CD4-positive, CD25-positive, alpha-beta regulatory T cell (primary cell): ENCODE measurements at places on chromosomes 7 and 10.

GRCh38 chr10:110504111-110504735, 6.5 kb downstream of the DUSP5 start:
- DNase-seq = peak; percentile 93

DNA sequence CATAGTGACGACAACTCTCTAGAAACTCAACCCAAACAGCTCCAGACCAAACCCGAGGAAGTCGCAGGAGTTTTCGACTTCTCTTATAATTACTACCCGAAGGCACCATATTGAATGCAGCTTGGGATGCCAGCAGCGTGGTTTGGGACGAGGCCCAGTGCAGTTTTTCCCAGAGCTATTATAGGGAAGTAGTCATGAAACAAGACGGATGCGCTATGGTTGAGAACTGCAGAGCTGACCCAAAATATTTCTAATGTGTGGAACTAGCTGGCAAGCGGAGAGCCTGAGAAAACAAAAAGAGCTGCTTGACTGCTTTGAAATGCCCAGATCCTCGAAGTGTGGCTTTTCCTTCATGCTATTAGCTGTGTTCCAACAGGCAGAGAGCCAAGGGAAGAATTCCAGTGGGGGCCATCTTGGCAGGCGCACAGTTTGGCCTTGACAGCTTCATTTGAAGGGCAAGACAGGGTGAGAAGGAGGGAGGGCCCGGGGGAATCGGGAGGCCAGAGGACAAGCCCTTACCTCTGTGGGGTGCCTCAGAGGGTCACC, 122.7 kb downstream of the CUL2 start:
- no peak for DNase-seq

DNA sequence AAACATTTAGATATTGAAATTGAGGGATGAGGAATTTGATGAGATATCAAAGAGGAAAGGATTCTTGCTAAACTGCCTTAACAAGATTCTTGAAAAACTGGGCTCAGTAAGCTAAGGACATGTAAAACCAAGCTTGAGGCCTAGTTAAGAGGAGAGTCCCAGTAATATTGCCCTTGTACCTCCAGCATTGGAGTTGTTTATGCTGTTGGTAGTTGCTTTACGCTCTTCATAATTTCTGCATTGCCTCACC, 156.1 kb upstream of the TRIM24 start:
- no peak for DNase-seq

GRCh38 chr7:66255534-66256100, 50.5 kb downstream of the TPST1 start:
- DNase-seq = no peak

DNA sequence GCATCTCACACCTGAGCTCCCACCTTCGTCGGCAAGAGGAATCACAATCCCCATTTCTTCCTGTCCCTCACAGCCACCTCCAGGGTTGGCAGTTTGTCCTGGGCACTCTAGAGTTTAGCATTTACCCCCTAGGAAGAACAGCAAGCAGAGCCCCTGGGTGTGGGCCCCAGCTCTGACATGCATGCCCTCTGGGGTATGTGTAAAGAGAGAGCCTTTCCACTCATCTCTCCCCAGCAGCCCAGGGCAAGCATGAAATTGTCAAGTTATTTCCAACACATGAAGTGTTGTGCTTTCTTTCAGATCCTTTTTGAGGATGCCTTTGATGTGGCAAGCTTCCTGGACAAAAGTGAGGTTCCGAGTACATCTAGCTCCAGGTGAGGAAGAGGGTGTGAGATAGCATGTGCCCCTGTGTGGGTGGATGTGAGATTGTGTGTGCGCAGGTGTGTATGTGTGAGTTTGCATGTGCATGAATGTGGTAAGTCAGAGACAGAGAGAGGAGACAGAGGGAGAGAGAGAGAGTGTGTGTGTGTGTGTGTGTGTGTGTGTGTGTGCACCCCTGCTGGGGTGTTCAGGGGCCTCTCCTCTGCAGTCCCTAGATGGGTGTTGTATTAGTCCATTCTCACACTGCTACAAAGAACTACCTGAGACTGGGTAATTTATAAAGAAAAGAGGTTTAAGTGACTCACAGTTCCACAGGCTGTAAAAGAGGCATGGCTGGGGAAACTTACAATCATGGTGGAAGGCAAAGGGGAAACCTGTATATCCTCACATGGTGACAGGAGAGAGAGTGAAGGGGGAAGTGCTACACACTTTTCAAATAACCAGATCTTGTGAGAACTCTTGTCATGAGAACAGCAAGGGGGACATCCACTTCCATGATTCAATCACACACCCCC, 18.1 kb downstream of the STRA8 start:
- DNase-seq = no peak

- DNase-seq = no peak
Measured at GRCh38 chr7:115782696-115783490, 247.7 kb downstream of the TFEC start.
